Activated naive CD4-positive, alpha-beta T cell treated with anti-CD3 and anti-CD28 coated beads for 36 hours (primary cell): ENCODE measurements at places on chromosomes 6 and 20. TPM values are rescaled to one million over a fixed set of nuclear protein-coding genes. Genes with fewer than 3 reads are reported as not detected.

GRCh38 chr20:49157146-49157545, 31.0 kb downstream of the STAU1 start:
- no peak for DNase-seq

- DNase-seq = peak; percentile 25
Measured at GRCh38 chr6:13427316-13427715, 60.1 kb downstream of the GFOD1 start.

GRCh38 chr6:36386495-36387439, 702 bp downstream of the ETV7 start:
- DNase-seq = peak; percentile 28

DNA sequence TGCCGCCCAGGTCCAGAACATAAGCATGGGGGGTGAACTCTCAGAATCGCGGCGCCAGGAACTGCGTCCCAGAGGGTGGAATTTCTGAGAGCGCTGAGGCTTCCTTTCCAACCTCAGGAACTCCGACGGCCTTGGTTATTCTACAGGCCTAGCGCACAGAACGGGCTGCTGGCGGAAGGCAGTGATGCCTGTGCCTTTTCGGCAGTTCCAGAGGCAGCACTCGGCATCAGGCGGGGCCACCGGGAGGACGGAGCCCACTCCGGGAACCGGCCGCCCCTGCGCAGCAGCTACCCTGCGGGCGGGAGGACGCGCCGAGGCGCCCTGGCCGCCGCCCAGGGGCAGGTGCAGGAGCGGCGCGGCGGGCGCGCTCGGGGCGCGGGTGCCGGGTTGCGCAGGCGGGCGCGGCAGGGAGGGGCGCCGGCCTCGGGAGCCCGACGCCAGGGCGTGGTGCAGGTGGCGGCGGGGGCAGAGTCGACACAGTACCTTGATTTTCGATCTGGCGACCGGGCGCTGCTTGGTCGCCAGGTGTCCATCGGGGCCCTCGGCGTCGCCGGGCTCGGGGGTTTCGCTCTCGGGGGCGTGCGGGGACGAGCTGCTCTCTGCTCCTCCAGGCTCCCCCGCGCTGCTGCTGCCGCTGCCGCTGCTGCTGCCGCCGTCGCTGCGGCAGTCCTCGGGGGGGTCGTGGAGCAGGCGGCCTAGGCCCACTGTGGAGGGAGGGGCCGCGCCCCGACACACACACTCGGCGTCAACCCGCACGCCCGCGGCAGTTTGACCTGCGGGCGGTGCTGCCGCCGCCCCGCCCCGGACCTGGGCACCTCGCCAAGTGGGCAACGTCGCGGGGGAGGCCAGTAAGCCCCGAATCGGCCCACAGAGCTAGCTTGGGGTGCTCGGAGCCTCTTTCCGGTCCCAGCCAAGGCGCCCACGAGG, 1.3 kb downstream of the OVOL2 start:
- no peak for DNase-seq

GRCh38 chr6:17066610-17067009, 35.2 kb upstream of the STMND1 start:
- no peak for DNase-seq

GRCh38 chr20:45695496-45695895, 6.3 kb upstream of the WFDC13 start:
- no peak for DNase-seq

DNA sequence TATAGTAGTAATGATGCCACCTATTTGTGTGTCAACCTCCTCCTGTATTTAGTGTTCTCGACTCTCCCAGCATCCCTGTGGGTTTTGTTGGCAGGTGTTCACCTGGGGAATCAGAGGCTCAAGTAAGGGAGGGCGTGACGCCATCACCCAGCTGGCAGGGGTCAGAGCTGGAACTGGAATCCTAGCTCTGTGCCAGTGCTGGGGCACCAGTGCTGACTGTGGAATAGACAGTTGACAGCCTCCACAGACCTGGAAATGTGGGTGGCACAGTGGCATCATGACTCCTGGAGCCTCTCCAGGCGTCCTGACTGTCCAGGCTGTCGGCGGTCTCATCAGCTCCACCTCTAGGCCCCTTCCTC, 102.8 kb downstream of the SYCP2 start:
- DNase-seq = no peak

GRCh38 chr6:10617008-10617696, 77.3 kb downstream of the C6orf52 start:
- no peak for DNase-seq

GRCh38 chr6:27838945-27839625, 73.1 kb downstream of the OR2B2 start:
- peak; percentile 38 for DNase-seq

- DNase-seq = no peak
Measured at GRCh38 chr6:42135722-42136121, 6.7 kb downstream of the C6orf132 start.

DNA sequence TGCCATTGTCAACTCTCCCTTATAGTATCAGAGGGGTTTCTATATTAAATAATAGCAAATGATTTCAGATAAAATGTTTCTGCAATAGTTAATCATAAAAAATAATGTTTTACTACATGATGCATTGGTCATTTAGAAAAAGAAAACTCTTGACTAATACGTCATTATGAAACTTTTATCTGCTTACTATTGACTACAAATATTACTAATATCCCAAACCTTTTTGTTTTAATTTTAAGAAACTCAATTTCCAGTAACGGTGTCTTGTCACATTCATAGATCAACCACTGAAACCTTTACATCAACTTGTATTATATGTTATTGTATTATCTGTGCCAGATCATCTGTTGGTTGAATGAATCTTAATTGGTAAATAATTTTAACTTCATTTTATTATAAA, 482.9 kb upstream of the SLC35B3 start:
- DNase-seq = no peak

DNA sequence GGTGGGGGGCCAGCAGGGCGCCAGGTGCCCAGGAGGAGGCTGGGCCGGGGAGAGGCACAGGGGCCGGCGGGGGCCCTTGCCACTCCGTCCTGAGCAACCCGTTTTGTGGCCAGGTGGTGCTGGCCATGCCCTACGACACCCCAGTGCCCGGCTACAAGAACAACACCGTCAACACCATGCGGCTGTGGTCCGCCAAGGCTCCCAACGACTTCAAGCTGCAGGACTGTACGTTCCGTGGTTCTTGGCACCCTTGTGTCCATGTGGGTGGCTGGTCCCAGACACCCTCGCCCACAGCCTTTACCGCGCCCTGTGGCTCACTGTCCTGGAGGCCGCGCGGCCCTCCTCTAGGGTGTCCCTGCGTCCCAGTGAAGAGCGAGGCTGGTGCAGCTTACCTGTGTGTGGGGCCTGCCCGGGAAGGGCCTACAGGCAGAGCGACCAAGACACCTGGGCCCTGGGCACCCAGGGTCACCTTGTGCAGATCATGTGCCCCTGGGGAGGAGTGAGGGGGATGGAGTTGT, 28.7 kb downstream of the PYGB start:
- no peak for DNase-seq

DNA sequence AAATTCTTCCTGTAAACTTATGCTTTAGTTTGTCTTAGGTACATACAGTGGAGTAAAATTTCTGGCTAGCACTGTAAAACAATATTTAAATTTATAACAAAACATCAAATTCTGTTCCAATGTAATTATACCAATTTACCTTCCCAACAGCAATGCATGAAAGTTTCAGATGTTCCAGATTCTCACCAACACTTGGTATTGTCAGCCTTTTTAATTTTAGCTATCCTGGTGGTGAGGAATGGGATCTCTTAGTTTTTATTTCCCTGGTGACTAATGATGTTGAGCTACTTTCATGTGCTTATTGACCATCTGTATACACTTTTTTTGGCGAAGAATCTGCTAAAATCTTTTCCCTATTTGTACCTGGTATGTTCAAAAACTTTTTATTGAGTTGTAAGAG, 76.1 kb upstream of the PHACTR1 start:
- no peak for DNase-seq

DNA sequence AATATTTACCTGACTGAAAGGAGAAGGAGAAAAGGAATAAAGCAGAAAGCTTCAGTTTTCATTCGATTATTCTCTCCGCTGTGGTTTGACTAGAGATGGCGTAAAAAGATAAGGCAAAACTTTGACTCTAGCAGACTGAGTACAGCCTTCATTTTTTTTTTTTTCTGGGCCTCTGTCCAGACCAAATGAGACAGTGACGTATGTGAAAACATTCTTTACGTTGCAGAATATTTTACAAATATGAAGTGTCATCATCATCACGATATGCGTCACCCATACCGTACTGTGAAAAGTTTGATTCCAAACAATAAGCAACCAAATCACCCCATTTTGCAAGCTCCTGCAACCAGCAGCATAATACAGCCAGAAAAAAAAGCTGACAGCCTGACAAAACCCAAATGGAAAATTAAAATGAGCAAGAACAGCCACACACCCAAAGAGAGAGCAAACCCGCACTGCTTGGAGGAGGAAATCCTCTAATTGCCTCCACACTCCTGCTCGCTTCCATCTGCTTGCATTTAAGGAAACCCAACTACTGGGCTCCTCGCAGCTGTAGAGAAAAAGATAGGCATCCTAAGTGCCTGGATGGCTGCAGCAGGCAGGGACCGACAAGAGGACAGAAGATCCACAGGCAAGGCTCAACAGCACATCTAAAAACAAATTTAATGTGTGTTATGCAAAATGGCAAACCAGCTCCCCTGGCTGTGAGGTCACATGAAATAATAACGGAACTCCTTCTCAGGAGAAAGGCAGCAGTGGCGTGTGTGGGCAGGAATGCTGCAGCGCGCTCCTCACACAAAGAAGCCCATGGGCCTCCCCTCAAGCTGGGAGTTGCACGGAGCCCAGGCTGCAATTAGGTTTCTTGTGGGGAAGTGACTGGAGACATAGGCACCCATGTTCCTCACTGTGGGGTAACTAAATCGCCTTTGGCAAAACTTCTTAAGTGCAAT, 113.1 kb downstream of the FYN start:
- peak; percentile 62 for DNase-seq

- no peak for DNase-seq
Measured at GRCh38 chr6:13989496-13990144, 64.9 kb downstream of the RNF182 start.

DNA sequence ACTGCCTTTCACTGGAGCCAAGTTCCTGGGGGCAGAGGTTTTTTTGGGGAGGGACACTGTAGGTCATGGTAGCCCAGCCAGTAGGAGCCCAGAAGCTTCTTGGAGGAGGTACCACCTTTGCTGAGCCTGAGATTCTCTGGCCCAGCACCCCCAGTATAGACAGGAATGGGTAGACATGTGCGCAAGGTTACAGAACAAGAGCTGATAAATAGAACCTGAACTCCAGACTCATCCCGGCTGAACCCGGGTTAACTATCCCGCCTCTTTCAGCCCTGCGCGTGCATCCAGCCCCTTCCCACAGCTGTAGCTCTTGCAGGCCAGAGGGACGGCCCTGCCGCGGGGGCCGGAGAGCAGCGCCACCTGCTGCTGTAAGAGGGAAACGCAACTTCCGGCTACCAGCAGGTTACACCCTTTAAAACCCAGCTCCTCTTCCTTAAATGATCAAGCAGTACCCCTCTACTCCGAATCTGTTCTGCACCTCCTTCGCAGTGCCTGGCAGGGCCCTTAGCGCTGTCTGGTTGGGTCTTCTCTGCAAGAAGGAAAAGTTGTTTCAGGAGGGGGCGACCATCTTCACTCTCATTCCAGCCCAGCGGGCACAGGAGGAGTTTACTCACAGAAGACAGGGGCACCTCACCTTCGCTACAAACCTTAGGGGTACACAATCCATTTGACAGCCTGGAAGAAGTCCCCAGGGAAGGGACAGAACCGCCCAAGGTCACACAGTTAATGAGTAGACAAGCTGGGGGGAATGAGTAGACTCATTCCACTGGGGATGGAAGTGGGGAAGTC, 7.5 kb downstream of the SRXN1 start:
- peak; percentile 76 for DNase-seq

DNA sequence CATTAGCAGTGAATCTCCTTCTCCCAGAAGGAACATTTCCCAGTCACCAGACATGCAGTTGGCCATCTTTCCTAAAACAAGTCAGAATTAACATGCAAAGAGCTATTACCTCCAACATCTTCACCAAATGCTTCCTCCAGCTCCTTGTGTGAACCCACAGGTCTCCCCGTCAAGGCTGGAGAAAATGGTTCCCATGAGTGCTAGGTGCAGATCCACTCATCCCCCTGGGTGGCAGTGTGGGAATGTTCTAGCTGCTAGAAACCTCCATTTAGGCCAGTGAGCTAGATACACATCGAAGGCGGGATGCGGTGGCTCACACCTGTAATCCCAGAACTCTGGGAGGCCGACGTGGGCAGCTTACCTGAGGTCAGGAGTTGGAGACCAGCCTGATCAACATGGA, 603.9 kb upstream of the SLC35B3 start:
- no peak for DNase-seq

GRCh38 chr6:25446830-25447569, 167.8 kb downstream of the CARMIL1 start:
- no peak for DNase-seq

DNA sequence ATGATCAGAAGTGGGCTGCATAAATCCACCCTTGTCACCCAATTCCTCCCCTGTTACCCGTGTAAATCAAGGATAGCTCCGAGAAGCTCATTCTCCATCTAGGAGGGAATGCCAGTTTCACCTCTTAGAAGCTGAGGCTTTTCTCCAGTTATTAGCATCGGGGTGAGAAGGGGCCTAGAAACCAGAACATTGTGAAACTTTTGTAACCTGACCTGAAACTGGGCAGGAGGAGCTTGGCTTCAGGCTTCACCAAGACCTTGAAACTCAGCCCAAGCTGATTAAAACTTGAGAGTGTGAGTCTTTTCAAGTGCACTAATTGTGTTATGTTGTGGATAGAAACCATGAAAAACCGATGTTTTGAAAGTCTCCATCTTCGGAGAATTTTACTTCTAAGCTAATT, 103.1 kb downstream of the BMP2 start:
- DNase-seq = no peak

DNA sequence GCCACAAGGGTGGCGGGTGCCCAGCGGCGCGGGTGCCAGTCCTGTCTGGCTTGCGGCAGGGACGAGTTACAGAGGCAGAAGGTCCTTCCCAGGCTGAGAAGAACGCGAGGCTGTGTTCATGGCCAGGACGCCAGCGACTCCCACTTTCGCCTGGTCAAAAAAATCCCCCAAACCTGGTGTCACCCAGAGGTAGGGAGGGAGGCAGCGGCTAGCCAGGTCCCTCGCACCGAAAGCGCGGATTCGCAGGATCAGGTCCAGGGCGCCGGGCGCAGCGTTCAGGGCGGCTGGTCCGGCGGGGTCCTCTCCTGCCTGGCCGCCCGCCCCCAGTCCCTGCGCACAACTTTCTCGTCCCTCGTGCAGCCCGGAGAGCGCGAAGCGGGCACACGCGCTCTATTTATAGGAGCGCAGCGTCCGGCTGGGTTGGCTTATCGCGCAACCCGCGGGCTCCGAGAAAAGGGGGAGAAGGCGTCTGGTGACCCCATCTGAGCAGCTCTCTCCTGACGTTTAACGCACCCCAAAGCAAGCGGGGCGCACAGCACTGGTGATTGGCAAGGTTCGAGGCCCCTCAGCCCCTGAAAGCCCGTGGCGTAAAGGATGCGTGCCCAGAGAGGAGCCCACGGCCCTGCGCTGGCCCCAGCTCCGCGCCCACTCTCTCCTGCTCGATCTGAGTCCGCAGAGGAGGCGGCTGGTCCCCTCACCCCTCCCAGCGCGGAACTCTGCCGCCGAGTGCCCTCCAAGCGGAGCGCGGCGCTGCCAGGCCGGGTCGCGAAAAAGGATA, 519 bp downstream of the CBLN4 start:
- no peak for DNase-seq

CST3 gene
- not detected for total RNA-seq

SLC17A3 gene
- not detected for total RNA-seq

BCAS1 gene
- total RNA-seq = not detected

MOCS1 gene
- 1.2 TPM for total RNA-seq

POU5F1 gene
- total RNA-seq = 0.48 TPM

OVOL2 gene
- total RNA-seq = not detected

RAET1L gene
- not detected for total RNA-seq

FOXS1 gene
- not detected for total RNA-seq

SLC32A1 gene
- total RNA-seq = not detected

MDN1 gene
- total RNA-seq = 52.1 TPM

SLC12A5 gene
- total RNA-seq = not detected

ARMH2 gene
- total RNA-seq = not detected

DOK5 gene
- total RNA-seq = 3.9 TPM
